Daoy (cell line): ENCODE measurements at places on chromosomes 5 and 9. TPM values are rescaled to one million over a fixed set of nuclear protein-coding genes. Genes with fewer than 3 reads are reported as not detected.
A peak's percentile ranks its signal among the peaks of the same experiment; 100 is the strongest.

DNA sequence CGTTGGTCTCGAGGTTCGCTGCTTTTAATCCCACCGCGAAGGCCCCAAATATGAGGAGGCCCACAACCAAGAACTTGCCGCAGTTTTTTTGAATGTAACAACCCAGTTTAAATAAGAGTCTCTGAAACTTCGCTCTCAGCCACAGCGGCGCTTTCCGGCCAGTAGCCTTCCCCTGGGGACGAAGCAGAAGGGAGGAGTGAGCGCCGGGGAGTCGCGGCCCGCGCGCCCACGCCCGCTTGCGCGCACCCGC is 10.4 kb downstream of the PTCH1 start:
- peak; percentile 74 for DNase-seq

Gene SPATA31A3
- total RNA-seq: not detected in 2 replicates

GRCh38 chr5:172777881-172778814 is 7.2 kb upstream of the DUSP1 start:
- DNase-seq: peak; percentile 90

GRCh38 chr5:80217667-80218066 is 38.2 kb downstream of the SERINC5 start:
- DNase-seq: no peak

- no peak for DNase-seq
Observed at GRCh38 chr5:32465076-32465475, 20.5 kb upstream of the ZFR start.

Gene FBXL7
- total RNA-seq: 0.92 and 3.0 TPM in 2 replicates

- DNase-seq: no peak
Observed at GRCh38 chr5:5572976-5573797, 150.7 kb downstream of the ICE1 start.

Gene C5orf52
- not detected in 2 replicates for total RNA-seq

Gene SLC25A2
- total RNA-seq: 0.11 and 1.8 TPM in 2 replicates

- no peak for DNase-seq
Observed at GRCh38 chr9:115913696-115914095, 239.9 kb upstream of the PAPPA start.

GRCh38 chr5:3958389-3958788 is 362.8 kb downstream of the IRX1 start:
- no peak for DNase-seq

DNA sequence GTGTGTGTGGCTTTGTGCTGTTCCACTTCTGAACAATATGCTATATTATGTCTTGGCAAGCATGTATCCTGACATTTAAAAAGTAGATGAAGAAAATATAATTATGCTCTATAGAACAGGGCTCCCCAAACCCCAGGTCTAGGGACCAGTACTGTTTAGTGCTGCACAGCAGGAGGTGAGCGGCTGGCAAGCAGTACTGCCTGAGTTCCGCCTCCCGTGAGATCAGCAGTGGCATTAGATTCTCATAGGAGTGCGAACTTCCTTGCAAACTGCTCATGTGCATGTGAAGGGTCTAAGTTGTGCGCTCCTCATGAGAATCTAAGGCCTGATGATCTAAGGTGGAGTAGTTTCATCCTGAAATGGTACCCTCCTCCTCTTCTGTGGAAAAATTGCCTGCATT is 979.1 kb upstream of the CTNND2 start:
- peak; percentile 27 for DNase-seq

DNA sequence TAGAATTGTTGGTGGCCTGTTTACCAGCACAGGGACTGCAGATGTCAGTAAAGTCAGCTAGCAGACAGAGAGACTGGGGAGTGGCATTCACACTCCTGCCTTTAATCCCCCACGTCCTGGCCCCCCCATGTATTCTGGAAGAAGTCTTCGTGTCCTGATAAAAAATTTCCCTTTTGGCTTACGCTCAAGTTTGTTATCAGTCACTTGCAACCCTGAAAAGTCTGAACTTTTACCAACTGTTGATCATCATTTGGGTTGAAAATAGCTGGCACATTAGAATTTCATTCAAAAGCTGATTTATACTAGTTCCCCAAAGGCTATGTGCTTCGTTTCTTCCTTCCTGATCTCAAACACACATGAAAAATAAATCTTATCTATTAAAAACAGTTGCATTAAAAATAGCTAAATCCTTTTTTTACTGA is 5.8 kb upstream of the CRHBP start:
- no peak for DNase-seq

Gene GBGT1
- 6.4 and 13.9 TPM in 2 replicates for total RNA-seq

Gene PPP3R2
- not detected in 2 replicates for total RNA-seq

Gene DMGDH
- 0.18 and 0.74 TPM in 2 replicates for total RNA-seq

GRCh38 chr9:84301851-84302250 is 38.7 kb downstream of the SLC28A3 start:
- DNase-seq: peak; percentile 29

Gene IRX1
- 14.1 and 19.0 TPM in 2 replicates for total RNA-seq

DNA sequence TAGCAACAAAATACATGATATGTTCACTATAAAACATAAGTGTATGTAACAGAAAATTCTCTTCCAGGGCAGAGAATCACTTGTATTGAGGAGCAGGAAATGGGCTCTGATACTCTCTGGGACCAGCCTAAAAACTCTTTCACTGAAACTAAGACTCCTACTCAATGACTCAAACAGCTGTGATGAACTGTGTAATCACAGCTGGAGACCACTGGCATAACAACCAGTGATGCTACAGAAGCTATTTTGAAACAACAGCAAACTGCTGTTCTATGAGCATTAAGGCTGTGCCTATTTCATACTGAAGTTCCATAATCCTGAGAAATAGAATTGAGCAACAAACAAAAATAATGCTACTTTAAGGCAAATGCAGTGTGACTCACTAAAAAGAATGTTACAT is 594.0 kb downstream of the HINT1 start:
- DNase-seq: no peak

Gene REEP2
- total RNA-seq: 3.4 and 12.3 TPM in 2 replicates

- DNase-seq: no peak
Observed at GRCh38 chr9:134355158-134355557, 28.9 kb downstream of the RXRA start.

- no peak for DNase-seq
Observed at GRCh38 chr5:35894131-35894530, 37.4 kb downstream of the IL7R start.

Gene OBP2B
- not detected in 2 replicates for total RNA-seq

GRCh38 chr5:119378075-119378700 is 22.4 kb downstream of the TNFAIP8 start:
- no peak for DNase-seq

DNA sequence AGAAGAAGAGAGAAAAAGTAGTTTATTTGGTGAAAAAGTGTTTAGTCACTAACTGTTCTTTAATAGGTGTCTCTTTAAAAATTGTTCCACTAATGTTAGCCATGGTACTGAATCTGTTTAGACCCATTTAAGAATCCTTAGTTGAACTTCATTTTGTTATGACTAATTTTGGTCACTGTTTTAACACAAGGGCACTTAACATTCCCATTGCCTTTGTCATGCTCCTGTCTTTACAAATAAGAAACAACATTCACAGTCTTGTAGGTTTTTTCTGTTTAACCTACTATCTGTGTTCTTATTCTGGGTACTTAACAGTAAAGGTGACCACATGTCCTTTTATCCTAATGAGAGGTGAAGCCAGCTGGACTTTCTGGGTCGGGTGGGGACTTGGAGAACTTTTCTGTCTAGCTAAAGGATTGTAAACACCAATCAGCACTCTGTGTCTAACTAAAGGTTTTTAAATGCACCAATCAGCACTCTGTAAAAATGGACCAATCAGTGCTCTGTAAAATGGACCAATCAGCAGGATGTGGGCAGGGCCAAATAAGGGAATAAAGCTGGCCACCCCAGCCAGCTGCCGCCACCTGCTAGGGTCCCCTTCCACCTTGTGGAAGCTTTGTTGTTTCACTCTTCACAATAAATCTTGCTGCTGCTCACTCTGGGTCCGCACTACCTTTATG is 116.7 kb downstream of the WDR70 start:
- peak; percentile 52 for DNase-seq

DNA sequence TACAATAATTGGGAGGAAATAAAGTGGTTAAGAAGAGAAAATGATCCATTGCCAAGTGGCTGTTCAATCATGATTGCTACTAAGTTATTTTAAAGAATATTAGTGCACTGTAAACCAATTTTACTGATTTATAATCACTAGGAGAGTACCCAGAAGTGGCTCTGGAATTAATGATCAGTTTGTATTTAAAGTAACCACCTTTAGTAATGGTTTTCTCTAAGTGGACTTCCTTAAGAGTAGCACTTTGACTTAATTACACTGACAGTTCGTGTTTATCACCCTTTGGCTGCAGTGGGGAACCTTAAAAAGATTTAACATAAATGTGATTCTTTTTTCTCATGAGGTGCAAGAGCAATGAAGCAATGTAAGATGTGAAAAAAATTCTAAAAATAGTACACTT is 310.8 kb downstream of the CDH12 start:
- DNase-seq: no peak

DNA sequence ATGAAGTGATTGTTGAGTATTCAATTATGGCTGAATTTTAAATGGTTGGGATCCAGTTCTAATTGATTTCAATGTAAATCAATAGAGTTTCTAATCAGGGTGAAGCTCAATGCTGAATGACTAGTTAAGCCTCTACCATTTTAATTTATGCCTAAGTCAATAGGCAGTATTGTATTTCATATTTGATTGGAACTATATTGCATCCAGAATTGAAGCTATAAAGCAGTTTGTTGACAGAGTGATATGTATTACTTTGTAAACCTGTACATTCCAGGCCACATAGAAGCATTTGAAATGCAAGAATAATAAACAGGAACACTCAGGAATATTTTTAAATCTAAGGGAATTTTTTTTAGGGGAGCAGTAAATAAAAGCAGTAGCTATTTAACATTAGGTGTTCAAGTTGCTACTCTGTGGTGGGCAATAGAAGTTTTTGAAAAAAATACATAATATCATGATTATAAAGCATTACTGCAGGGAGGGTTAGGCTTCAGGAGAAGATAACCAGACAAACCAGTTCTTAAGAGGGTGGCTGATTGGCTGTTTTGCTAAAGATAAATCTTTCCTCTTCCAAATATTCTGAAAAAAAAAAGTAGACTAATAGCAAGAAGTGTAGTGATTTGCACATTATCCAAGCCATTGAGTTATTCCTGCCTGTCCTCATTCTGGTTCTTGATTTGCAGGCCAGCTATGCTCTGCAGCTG is 492.0 kb upstream of the MEF2C start:
- DNase-seq: no peak

Gene AK8
- 0.23 TPM in 1 of 2 replicates, not detected in the other for total RNA-seq

Gene SMIM27
- total RNA-seq: 4.6 and 11.9 TPM in 2 replicates

- DNase-seq: peak; percentile 9
Observed at GRCh38 chr5:38104497-38105230, 153.7 kb upstream of the EGFLAM start.

Gene HEMGN
- 0.17 TPM in 1 of 2 replicates, not detected in the other for total RNA-seq

DNA sequence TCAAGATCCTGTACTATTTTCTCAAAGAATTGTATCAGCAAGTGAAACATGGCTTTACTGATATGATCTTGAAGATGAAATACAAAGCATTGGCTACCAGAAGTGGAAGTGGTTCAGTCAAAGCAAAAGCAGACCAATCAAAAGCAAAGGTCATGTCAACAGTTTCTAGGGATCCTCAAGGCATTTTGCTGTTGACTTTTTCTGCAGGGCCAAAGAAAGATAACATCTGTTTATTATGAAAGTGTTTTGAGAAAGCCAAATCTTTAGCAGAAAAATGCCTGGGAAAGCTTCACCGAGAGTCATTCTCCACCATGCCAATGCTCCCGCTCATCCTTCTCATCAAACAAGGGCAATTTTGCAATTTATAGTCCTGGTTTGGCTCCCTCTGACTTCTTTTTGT is 90.3 kb upstream of the ACO1 start:
- no peak for DNase-seq

DNA sequence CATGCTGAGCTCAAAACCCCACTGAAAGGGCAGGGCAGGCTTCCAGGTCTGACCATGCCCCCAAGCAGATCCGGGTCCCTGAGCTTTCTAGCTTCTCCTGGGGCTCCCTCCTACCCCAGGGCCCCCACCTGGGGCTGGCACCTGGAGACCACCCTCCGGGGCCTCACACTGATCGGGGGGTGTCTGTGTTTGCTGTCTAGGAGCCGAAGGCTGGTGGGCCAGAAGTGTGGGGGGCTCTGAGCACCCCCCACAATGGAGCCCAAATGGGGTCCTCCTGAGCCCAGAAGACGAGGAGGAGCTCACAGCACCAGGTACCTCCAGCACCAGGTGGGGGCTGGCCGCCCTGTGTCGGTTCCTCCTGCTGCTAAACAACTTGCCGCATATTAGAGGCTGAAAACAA is 39.8 kb downstream of the LAMC3 start:
- DNase-seq: no peak

DNA sequence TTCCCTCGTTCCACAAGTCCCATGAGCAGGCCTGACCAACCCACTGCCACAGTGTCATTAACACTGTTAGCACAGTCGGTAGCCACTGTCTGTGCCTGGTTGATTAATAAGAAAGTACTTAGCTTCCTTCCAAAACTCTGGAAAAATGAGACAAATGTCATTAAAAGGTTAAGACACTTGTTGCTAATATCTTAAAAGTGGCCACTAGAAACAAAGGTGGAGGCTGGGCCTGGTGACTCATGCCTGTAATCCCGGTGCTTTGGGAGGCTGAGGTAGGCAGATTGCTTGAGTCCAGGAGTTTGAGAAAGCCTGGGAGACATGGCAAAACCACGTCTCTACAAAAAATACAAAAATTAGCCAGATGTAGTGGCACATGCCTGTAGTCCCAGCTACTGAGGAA is 194.0 kb downstream of the PDZD2 start:
- peak; percentile 17 for DNase-seq

- DNase-seq: no peak
Observed at GRCh38 chr5:97550818-97551217, 367.8 kb upstream of the RIOK2 start.
